CD8-positive, alpha-beta memory T cell (primary cell): ENCODE measurements at places on chromosomes 6 and 20. TPM values are rescaled to one million over a fixed set of nuclear protein-coding genes. Genes with fewer than 3 reads are reported as not detected.

The PRRT1 gene
- total RNA-seq: 0.55 TPM

The SNAP91 gene
- not detected for total RNA-seq

The GJA1 gene
- total RNA-seq: not detected

The TMEM244 gene
- total RNA-seq: not detected

The COQ3 gene
- 18.9 TPM for total RNA-seq

The SLC17A2 gene
- total RNA-seq: not detected

The COL21A1 gene
- not detected for total RNA-seq

The DEFB129 gene
- total RNA-seq: not detected

The VPS16 gene
- total RNA-seq: 49.1 TPM

The OR2J3 gene
- not detected for total RNA-seq

The ZNF165 gene
- 1.9 TPM for total RNA-seq

The C20orf173 gene
- total RNA-seq: not detected
